ENCODE measurements at places on chromosomes 11 and 22.

GRCh38 chr11:3609416-3610265 is 32.2 kb downstream of the ART5 start:
- peak; percentile 56 for DNase-seq

- peak; percentile 35 for DNase-seq
Measured at GRCh38 chr22:37231406-37232139, 12.5 kb downstream of the RAC2 start.

DNA sequence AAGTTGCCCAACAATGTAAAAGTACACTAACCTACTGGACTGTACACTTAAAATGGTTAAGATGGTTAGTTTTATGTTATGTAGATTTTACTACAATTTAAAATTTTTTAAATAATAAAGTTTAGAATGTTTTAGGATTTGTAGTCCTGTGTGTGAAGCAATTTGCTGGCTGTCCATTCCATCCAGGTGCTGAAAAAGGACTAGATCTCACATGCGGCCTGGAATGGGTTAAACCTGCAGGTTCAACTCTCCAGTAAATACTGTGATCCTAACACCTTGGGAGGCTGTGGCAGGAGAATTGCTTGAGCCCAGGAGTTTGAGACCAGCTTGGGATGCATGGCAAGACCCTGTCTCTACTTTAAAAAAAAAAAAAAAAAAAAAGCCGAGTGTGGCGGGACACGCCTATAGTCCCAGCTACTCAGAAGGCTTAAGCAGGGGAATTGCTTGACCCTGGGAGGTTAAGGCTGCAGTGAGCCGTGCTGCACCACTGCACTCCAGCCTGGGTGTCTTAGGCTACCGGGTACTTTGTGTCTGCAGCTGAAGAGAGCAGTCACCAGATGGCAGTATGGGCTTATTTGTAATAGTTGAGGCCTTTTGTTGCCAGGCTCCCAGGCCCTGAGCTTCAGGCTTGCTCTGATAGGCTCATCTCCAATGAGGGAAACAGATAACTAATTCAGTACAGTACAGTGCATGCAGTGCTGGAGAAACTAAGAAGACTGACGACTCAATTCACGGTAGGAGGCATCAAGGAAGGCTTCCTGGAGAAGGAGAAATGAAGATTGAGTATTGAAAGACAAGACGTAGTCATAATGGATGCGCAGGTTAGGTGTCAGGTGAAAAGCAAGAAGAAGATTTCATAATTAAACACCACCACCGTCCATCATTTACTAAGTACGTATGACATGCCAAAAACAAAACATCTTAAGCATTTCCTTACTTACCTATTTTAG is 64.7 kb upstream of the ASPHD2 start:
- DNase-seq = peak; percentile 63

GRCh38 chr22:25478111-25478510 is 86.4 kb upstream of the GRK3 start:
- no peak for DNase-seq

- no peak for DNase-seq
Measured at GRCh38 chr11:96045622-96046456, 121.9 kb upstream of the MTMR2 start.

GRCh38 chr11:119315131-119316015 is 1.6 kb downstream of the MCAM start:
- DNase-seq = peak; percentile 31

GRCh38 chr22:25488244-25489020 is 76.0 kb upstream of the GRK3 start:
- DNase-seq = no peak

DNA sequence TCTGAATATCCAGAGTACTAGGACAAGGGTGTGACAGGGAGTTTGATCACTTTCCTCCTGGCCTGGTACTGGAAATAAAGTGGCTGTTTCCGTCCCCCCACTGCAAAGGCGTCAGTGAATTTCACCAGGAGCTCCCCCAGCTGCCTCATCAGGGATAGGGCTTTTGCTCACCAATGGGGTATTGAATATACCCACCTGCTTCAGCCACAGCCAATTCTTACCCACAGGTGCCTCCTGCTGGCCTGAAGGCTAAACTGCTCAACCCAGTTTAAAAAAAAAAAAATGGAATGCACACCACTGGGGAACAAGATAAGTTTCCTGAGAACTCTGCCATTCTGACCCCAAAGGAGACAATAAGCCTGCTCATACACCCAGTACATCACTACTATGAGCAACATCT is 65.3 kb upstream of the MS4A8 start:
- no peak for DNase-seq

GRCh38 chr11:100177651-100178050 is 509.4 kb upstream of the ARHGAP42 start:
- no peak for DNase-seq

- DNase-seq = no peak
Measured at GRCh38 chr11:124882339-124883071, 15.2 kb downstream of the ROBO4 start.

DNA sequence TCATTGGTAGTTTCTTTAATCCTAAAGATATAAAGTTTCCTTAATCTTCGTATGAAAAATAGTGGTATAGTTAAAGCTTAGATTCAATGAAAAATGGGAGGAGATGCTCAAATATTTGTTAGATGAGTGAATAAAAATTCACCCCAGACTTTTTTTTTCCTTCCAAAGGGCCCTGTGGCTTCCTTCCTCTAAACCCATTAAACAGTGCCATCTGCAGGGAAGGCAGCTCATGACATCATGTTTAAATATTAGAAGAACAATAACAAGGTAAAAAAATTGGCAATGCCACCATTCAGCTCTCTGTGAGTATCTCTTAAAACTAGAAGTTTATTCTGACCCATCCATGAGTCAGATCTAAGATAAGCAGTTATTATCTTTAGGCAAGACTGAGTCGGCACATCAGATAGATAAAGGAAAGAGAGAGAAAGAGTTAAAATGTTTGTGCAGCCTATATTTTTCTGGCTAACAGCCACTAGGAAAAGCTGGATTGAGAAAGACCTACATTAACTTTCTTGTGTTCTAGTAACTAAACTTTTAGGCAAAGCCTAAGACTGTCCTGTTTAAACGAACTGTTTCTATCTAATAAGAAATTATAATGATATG is 19.1 kb upstream of the OOSP1 start:
- peak; percentile 29 for DNase-seq

GRCh38 chr11:114011443-114011842 is 36.5 kb downstream of the HTR3A start:
- DNase-seq = no peak

- no peak for DNase-seq
Measured at GRCh38 chr11:66048547-66049323, at the start of gene GAL3ST3. Gene GAL3ST3 (minus strand): TSS chr11:66049161. CDS start chr11:66045415, 3,746 bp downstream.

DNA sequence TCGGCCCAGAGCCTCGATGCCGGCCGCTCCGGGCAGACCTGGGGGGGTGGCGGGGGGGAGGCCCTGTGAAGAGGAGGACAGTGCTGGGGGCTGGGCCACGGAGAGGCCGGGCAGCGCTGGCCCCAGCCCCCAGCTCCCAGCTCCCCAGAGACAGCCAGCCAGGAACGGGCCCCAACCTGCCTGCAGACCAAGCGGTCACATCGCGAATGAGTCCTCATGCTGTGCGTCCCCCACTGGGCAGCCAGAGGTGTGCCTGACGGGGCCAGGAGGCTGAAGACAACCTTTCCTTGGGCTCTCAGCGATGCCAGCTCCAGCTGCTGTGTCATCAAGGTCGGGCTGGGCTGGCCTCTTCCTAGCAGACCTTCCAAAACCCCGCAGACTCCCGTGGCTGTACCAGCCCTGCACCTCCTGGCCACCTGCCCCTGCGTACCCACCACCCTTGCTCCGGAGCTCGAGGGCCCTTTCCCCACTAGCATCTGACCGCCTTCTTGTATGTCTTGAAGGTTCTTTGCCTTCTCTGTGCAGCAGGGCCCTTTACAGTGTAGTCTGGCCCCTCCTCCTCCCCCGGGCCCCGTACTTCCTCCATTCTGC is 88.4 kb downstream of the CDKN1C start:
- no peak for DNase-seq

DNA sequence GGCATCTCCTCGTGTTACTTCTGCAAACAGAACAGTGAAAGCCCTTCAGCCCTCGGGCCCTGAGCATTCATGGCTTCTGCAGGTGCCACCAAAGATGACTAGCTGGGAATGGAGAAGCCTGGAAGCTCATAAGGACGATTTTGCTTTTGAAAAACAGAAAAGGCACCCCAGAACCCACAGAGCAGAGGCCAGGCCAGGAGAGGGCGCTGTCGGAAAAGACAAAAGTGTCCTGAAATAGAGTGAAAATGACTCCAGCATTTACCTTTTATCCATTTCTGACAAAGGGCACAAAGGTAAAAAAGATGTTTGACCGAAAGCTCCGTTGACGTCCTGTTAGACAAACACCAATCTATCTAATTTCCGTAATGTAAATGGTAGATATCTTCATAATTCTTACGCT is 37.6 kb downstream of the ZNF195 start:
- peak; percentile 64 for DNase-seq

- DNase-seq = no peak
Measured at GRCh38 chr11:60182541-60183330, at the start of gene MS4A6A. Gene MS4A6A (minus strand): TSS chr11:60183083. CDS start chr11:60181727, 1,356 bp downstream.

- no peak for DNase-seq
Measured at GRCh38 chr11:9775398-9775779, 111.5 kb downstream of the SWAP70 start.

GRCh38 chr22:25477358-25477757 is 87.1 kb upstream of the GRK3 start:
- DNase-seq = no peak

GRCh38 chr11:65280646-65281045 is 18.9 kb downstream of the POLA2 start:
- DNase-seq = no peak

DNA sequence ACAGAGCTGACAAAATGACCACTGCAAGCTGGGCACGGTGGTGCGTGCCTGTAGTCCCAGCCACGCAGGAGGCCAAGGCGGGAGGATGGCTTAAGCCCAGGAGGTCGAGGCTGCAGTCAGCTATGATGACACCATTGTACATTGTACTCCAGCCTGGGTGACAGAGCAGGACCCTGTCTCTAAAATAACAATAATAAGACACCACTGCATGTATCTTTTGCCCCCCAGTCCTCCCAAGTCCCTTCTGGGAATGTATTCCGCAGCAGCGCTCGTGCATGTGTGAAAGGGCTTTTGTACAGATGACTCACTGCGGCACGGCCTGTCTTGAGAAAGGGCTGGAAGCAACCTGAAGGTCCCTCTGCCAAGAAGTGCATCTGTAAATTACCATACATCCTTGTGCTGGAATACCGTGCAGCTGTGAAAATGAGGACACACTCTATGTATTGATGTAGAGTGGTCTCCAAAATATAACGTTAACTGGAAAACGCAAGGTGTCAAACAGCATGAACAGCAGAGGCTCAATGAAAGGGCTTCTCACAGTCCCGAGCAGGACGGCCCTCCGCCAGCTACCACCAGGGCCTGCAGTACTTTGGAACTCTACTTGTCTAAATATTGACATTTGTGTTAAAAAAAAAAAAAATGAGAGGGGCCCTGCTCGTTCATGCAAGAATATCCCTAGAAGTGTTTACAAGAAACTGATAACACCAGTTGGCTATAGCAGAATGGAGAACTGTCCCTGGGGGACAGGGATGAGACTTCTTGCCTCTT is 9.0 kb upstream of the CDC42EP2 start:
- no peak for DNase-seq

DNA sequence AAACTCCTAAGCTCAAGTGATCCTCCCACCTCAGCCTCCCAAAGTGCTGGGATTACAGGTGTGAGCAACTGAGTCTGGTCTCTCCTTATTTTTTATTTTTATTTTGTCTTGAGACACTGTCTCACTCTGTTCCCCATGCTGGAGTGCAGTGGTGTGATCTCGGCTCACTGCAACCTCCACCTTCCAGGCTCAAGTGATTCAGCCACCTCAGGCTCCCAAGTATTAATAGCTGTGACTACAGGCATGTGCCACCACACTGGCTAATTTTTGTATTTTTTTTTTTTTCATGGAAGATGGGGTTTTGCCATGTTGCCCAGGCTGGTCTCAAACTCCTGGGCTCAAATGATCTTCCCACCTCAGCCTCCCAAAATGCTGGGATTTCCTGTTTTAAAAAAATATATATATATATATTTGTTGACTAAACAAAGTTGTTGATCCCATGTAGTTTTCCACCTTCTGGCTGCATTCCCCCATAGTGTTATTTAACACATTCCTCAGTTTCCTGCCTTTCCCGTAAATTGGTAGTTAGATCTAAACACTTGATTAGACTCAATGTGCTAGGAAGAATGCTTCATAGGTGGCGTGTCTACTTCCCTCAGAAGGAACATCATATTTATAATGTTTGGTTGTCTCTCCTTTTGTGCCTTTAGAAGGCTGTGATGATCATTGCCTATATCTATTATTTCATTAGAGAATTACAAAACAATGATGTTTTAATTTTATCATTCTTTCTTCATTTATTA is 38.8 kb downstream of the LRRC32 start:
- no peak for DNase-seq

- no peak for DNase-seq
Measured at GRCh38 chr11:130873761-130874160, 42.5 kb downstream of the SNX19 start.

DNA sequence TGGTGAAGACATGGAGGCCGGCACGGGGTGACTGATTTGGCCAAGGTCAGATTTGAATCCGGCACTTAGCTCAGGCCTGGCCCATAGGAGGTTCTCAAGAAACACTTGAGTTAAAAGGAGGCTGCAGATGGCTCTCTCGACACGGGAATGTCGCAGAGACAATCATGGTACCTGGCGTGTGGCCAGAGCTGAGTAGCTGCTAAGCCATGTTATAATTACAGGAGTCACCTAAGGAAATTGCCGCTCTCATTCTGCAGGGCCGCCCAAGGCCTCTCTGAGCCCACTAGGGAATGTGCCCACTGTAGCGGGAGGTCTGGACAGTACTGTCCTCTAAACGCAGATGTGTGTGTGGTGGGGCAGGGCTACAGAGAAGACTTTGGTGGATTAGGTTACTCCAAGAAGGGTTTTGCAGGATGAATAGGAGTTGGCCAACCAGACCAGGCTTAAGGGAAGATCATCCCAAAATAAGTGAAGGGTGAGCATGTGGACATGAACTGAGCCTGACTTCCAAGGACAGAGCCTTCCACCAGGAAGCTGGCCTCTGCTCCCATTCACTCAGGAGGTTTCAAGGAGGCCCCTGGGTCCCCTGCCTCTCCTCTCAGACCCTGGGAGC is 19.3 kb upstream of the PRR5 start:
- DNase-seq = no peak

- DNase-seq = no peak
Measured at GRCh38 chr11:126355926-126356897, 726 bp downstream of the ST3GAL4 start.

DNA sequence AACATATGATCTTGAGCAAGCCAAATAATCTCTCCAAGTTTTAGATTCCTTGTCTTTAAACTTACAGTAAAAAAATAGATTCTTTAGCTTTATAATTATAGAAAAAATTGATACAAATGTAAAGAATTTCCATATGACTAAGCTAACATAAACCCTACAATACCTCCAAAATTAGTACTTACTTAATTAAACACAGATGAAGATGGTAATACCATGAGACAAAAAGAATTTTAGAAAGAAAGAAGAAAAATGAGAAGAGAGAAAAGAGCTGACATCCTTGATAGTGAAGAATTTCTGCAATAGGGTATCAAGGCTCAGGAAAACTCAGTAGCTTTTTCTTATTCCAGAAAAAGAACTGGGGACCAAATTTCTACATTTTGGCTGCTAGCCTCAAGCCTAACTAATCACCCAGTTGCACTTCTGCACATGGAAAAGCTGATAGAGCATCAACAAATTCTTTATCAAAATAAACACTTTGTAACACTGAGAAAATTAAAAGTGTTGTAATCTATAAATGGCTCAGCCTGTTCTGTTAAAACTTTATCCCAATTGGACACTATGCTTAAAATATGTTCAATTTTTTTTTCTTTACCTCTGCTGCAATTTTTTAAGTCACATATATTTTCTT is 24.7 kb upstream of the SOX6 start:
- no peak for DNase-seq

GRCh38 chr11:57936050-57936418 is 87.6 kb upstream of the OR9Q1 start:
- no peak for DNase-seq

Measured in CD4-positive, alpha-beta T cell treated with Interleukin-2 at 100 ng/mL for 4 hours (primary cell).